Neural progenitor cell (in vitro differentiated cells): ENCODE measurements at places on chromosomes 12 and 14.

DNA sequence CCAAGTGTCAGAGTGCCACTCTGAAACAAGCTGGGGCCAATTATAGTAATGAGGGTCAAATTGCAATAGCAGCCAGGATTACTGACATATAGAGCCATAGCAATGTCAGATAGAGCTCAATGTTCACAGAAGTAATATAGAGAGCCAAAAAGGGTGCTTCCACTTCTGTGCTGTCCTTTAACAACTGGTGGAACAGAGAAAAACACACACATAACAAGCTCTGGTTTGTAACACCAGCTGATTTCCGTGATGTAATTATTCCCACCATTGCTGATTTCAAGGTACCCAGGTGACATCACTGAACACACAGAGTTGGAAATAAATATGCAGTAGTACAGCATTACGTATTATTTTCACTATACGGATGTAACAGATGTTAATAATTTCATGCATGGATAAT, 3.0 kb upstream of the CLEC2B start:
- DNase-seq, result no peak

DNA sequence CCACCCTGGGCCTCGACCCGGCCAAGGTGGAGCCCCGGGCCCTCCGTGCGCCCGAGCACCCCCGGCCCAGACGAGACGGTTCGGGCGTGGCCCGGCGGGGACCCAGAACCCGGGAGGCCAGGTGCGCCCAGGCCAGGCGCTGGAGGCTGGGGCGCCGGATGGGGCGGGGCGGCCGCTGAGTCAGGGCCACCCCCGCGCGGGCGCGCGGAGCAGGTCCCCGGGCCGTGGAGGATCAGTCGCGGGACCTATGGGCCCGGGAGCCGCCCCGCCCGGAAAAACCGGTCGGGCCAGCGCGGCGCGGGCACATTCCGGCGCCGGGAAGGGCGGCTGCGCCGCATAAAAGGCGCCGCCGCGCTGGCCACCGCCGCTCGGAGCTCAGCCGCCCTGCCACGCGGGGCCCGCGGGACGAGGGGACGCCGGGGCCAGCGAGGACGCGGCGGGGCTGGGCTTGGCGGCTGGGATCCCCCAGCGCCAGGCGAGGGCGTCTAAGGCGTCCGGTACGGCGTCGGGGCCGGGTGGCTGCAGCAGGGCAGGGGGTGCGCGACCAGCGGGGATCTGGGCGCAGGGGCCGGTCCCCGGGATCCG, 21.5 kb upstream of the KIF26A start:
- peak; percentile 64 for DNase-seq

GRCh38 chr12:102051431-102051965, 10.3 kb downstream of the WASHC3 start:
- no peak for DNase-seq

- DNase-seq, result peak; percentile 40
These were observed 7.4 kb upstream of the GLRX5 start for GRCh38 chr14:95527387-95528002.

DNA sequence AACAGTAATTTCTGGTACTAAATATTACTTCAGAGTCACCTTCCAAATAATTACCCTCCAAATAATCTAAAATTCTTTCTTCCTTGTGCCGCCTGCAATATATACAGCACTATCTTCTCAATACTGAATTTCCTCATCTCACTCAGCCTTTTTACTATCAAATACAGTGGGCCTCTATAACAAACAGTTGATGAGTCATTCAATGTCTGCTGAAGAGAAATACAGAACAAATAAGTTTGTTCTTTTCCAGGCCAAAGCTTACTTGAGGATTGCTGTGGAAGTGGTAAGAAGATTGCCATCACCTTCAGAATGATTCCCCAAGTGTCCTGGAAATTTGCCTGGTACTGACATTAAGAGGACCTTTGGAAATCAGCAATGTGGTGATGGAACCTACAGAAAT, 218.2 kb upstream of the ARHGAP5 start:
- no peak for DNase-seq
